ENCODE measurements at places on chromosomes 13 and 19.
A peak's percentile ranks its signal among the peaks of the same experiment; 100 is the strongest.

DNA sequence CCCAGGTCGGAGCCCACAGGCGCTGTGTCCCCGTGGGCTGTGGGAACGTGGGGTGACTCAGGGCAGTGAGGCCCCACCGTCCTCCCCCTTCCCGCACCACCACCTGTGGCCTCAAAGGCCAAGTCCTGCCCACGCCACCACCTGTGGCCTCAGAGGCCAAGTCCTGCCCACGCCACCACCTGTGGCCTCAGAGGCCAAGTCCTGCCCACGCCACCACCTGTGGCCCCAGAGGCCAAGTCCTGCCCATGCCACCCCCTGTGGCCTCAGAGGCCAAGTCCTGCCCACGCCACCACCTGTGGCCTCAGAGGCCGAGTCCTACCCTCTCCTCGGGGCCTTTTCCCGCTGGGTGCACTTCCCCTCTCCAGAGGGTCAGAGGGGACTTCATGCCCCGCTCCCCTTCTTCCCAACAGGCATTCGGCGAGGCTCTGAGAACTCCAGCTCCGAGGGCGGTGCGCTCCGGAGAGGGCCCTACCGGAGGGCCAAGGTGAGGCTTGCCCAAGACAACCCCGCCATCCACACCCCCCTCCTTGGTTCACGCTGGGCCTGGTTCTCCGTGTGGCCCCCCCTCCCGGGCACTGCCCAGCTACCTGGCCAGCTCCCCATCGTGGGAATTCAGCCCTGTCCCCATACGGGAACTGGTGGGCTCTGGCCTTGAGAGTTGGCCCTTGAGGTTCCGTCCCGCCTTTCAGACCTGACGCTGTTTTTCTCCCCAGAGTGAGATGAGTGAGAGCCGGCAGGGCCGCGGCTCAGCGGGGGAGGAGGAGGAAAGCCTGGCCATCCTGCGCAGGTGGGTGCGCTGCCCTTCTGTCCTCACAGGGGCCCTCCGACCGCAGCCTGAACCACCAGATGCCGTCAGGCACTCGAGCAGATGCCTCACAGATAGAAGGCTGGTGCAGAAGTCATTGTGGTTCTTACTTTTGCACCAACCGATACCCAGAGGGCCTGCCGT is 27.4 kb upstream of the F7 start:
- DNase-seq: no peak

GRCh38 chr13:55705971-55706370 is 1434.7 kb upstream of the PRR20A start:
- peak; percentile 10 for DNase-seq

- no peak for DNase-seq
These were observed 843.8 kb upstream of the SPRY2 start for GRCh38 chr13:81184556-81185265.

DNA sequence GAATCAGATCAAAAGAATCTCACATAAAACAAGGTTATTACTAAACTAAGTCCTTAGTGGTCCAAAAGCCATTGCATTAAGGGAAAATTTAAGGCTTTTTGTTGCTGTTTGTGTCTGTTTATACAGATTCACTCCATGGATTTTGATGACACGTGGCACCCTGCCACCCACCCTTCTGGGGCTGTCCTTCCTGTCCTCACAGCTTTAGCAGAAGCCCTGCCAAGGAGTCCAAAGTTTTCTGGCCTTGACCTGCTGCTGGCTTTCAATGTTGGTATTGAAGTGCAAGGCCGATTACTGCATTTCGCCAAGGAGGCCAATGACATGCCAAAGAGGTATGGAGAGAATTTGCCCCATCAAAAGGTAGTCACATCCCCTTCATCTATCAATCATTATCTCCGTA is 6.9 kb downstream of the ACOD1 start:
- no peak for DNase-seq

- DNase-seq: no peak
These were observed 1.2 kb downstream of the F2RL3 start for GRCh38 chr19:16889883-16890460.

DNA sequence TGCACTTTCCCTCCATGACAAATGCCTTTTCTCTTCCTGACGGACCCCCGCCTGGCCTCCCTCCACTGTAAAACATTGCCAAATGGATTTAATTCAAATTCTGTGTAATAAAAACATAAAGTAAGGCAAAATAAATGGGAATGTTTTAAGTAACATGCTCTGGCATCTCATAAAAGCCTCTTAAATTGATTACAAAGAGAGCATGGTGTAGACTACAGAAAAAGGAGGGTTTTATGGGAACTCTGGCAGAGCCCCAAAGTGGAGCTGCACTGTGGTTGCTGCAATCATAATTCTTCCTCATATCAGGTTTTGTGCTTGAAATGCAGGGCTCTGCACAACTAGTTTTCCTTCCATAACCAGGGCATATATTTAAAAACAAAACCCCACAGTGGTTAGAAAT is 44.3 kb upstream of the SIAH3 start:
- DNase-seq: no peak

DNA sequence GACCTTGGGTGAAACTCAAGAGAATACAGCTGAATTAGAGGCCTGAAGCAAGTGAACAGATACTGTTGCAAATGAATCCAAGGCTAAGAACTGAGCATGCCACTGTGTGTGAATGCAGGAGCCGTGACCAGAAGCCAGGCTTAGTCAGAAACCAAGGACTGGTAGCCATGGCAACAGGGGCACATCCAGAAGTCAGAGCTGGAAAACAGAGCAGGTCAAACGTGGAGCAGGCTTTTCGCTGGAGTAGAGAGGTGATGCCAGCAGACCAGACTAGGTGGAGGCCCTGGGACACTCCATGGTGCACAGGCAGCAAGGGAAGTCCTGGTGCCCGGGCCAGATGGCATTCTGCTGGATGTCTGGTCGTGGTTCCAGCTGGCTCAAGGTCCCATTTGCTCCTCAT is 564.1 kb downstream of the PCDH9 start:
- DNase-seq: peak; percentile 75

DNA sequence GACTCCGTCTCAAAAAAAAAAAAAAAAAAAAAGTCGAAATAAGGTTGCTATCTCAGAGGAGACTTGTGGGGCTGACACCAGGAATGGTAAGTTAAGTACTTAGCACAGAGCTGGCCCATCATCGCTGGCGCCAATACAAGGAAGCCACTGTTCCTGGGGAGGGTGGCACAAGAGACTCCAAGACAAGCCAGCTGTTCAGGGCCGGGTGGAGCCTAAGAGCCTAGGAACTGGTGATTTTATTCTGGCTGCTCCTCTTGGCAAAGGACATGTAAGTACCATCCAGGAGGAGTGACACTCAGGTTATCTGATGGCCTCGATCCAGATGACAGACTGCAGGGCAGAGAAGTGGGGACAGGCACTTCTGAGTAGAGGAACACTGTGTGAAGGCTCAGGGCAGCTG is 3.8 kb downstream of the ELOF1 start:
- no peak for DNase-seq

- peak; percentile 46 for DNase-seq
These were observed 21.8 kb downstream of the OLFM2 start for GRCh38 chr19:9914315-9915207.

GRCh38 chr19:1261538-1261797 is 7.7 kb upstream of the CIRBP start:
- no peak for DNase-seq

- no peak for DNase-seq
These were observed 457.9 kb downstream of the FGF9 start for GRCh38 chr13:22128441-22129408.

GRCh38 chr13:110229905-110230563 is 76.9 kb downstream of the COL4A1 start:
- DNase-seq: no peak

DNA sequence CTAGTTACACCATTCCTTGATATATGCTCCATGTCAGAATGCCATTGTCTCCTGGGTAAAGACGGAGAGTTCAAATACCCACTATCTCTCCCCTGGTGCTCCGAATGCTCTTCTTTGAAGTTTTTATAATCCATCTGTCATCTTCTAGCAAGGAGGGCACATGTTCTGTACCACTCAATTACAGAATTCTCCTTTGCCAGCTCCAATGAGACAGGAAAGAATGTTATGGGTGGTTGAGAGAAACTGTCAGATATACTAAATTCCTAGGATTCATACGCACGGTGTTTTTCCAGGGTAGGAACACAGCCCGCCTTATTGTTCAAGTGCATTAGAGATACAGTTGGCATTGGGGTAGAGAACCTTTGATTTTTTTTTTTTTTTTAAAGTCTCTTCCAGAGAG is 118.0 kb upstream of the ZNF536 start:
- no peak for DNase-seq

DNA sequence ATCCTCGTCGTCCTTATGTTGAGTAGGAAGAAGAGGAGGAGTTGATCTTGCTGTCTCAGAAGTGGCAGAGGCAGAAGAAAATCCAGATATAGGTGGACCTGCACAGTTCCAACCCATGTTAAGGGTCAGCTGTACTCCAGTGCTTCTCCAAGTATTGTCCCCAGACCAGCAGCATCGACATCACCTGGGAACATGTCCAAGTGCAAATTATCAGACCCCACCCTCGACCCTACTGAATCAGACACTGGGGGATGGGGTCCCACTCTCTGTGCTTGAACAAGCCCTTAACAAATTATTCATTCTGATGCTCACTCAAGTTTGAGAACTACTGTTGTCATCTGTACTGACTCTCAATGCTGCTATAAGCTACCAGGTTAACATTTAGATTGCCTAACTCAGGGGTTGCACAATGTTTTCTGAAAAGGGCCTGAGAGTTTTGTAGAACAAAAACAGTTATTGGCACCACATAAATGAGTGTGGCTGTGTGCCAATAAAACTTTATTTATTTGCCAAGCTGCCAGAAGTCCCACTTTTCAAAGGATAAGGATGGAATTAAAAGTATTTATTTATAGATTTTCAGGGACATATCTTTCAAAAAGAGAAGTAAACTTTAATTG is 226.7 kb upstream of the IPO5 start:
- DNase-seq: no peak

GRCh38 chr19:37920591-37921450 is 13.8 kb downstream of the SIPA1L3 start:
- DNase-seq: no peak
